ENCODE measurements at places on chromosomes 7 and 10.

DNA sequence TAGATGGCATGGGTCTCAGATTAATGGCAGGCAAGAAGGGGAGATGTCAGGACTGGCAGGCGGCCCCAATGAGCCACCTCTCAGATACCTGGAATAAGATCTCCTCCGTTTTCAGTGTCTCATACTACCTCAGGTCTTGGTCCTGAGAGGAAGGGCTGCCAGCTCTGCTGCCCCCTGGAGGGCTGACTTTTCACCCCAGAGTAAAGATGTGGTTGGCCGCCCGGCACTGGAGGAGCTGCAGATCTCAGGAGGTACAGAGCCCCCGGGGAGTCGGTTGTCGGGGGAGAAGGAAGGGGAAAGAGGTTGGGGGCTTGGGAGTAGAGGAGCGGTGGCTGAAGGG, 642 bp upstream of the COL13A1 start:
- DNase-seq, result peak; percentile 83
- no peaks in the 10 kb centered on the region for H3K27me3 ChIP-seq
- H3K36me3 ChIP-seq, result no peaks in the 10 kb centered on the region
- no peaks in the 10 kb centered on the region for H3K4me1 ChIP-seq

DNA sequence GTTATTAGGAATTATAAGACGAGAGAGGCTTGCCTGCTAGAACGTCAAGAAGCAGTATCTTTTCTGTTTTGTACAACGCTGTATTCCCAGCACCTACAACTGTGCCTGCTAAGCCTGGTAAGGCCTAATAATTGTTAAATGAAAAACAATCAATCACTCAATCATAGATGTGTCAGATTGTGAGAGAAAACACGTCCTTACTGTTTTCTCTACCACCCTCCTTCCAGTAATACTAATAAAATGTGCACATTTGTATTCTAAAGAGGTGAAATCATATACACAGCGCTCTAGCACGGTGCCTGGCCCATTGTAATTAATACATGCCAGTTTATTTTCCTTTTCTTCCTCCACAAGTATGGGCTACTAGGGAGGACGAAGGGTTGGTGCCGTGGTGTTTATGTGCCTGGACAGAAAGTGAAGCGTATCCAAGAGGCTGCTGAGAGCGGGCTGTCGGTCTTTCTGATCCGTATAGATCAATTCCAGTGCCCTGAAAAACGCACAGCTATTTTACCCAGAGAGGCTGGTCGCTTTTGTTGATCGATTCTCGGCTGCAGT, 1.5 kb upstream of the AUTS2 start:
- H3K36me3 ChIP-seq, result no peaks in the 10 kb centered on the region
- H3K4me3 ChIP-seq, result peak overlapping the region; percentile 80
- peak overlapping the region; percentile 84 for H3K27ac ChIP-seq
- peaks cover 9% of the 10 kb centered on the region for H3K4me1 ChIP-seq
- no peak for DNase-seq

DNA sequence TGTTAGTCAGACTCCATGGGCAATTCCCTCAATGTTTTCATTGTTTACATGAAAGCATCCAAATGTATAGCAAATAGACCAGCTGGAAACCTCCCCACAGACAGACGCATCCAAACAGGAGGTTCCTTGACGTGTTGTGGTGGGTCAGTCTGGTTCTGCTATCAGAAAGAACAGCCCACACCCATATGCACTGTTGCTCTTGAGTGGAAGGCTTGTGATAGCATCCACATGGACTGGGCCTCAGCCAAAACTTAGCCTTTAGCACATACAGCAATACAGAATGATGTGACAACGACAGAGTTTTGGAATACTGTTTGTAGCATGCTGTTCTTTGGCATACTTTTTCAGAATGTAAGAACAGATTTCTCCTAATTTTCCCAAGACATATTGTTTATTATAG, 299.2 kb upstream of the ETV1 start:
- no peaks in the 10 kb centered on the region for H3K27me3 ChIP-seq
- no peak for DNase-seq
- no peaks in the 10 kb centered on the region for H3K4me1 ChIP-seq
- H3K27ac ChIP-seq, result no peak overlapping the region
- H3K4me3 ChIP-seq, result no peak overlapping the region

- DNase-seq, result no peak
- H3K4me3 ChIP-seq, result no peak overlapping the region
- peaks cover 46% of the 10 kb centered on the region for H3K4me1 ChIP-seq
- peak overlapping the region; percentile 80 for H3K27ac ChIP-seq
- H3K27me3 ChIP-seq, result no peaks in the 10 kb centered on the region
Measured at GRCh38 chr10:4947039-4947634, 16.1 kb upstream of the AKR1C1 start.

DNA sequence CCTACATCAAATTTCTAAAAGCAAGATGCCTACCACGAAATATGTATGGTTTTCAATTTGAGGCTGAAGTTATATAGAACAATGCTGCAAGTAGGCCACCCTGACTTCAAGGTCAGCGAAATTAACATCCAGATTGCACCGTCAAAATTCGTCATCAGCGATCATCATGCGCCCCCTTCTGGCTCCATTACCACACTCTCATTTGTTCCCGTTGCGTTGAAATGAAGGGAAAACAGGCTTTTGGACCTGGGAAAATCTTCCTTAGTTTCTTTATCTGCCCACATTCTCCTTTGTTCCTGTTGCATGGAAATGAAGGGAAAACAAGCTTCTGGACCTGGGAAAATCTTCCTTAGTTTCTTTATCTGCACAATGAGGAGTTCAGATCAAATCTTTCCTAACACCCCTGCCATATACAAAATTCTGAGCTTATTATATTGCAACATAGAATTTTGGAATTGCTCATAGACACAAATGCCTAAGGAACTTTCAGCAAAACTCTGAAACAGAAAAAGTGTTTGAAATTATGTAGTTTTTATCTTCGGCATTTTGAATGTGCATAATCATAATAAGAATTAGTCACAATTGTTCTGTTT, 98.2 kb upstream of the PRKCQ start:
- no peak overlapping the region for H3K4me3 ChIP-seq
- H3K27me3 ChIP-seq, result no peaks in the 10 kb centered on the region
- no peaks in the 10 kb centered on the region for H3K4me1 ChIP-seq
- H3K36me3 ChIP-seq, result no peaks in the 10 kb centered on the region
- H3K27ac ChIP-seq, result no peak overlapping the region
- no peak for DNase-seq

- DNase-seq, result no peak
- no peaks in the 10 kb centered on the region for H3K4me1 ChIP-seq
- H3K4me3 ChIP-seq, result no peak overlapping the region
- H3K27ac ChIP-seq, result no peak overlapping the region
- no peaks in the 10 kb centered on the region for H3K27me3 ChIP-seq
Measured at GRCh38 chr7:139791316-139791715, 13.5 kb upstream of the HIPK2 start.

All from ascending aorta (tissue), 2 donors.